Astrocyte (in vitro differentiated cells and primary cell): ENCODE measurements at places on chromosomes 1 and 21.

DNA sequence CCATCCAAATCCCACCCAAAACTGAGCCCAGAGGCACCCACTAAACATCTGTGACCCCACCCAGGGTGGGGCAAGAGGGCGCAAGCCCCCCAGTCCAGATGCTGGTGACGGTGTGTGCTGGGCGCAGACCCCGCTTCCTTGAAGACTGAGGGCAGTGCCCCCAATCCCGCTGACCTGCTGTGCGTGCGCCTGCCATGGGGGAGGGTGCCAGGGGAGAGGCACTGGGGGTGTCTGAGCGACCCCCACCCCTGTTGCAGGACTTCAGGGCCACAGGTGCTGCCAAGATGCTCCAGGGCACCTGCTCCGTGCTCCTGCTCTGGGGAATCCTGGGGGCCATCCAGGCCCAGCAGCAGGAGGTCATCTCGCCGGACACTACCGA is 13.3 kb downstream of the COL6A2 start:
- DNase-seq = no peak

- DNase-seq = peak; percentile 92
Measured at GRCh38 chr1:36136535-36136934, 11.5 kb upstream of the COL8A2 start.

DNA sequence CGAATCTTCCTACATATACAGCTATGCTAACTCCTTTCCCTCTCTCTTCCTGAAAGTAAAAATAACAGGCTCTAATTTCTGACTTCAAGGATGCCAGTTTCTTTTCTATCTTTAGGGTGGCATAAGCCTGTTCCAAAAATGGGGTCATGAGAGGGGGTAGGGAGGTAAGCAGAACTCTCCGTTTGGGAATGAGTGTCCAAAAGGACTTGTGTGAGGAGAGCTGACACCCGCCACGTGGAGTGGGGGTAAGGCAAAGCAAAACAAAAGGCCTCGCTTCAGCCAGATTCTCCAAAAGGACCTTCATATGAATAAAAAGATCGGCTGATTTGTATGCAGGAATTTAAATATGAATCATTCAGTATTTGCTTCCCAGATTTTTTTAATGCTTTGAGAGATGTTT is 28.6 kb downstream of the PLPPR4 start:
- DNase-seq = peak; percentile 43

DNA sequence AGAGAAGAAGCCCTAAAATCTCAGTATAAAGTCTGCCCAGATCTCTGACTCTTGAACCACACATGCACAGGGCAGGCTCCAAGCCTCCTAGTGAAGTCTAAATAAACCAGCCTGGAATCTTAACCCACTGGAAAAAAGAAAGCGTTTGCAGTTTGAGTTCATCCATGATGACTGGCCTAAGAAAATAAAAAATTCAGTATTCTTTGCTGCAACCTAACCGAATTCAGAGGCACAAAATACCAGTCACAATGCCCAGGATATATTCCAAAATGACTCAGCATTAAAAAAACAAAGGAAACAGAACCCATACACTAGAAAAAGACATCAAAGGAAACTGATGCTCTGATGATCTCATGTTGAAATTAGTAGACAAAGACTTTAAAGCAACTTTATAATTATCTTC is 269.2 kb downstream of the SDCCAG8 start:
- DNase-seq = peak; percentile 89

- no peak for DNase-seq
Measured at GRCh38 chr1:23978805-23979204, 1.3 kb downstream of the SRSF10 start.

DNA sequence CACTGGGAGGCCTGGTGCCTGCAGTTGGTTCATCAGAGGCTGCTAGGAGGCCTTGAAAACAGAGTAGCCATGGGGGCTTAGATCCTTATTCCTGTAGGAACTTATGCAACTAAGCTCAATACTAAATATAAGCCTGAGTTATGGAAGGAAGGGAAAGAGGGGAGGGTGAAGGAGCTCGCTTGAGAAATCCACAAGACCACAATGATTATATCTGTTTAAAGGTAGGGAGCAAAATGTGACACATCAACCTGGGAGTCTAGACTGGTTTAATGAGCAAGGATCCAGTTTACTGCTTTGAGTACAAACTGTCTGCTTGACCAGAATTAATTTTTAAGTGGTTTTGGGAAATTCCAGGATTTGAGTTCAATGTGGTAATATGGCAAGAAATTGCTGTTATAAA is 20.4 kb upstream of the ANGPTL7 start:
- DNase-seq = no peak

GRCh38 chr1:37250371-37250770 is 216.1 kb upstream of the GRIK3 start:
- DNase-seq = no peak

DNA sequence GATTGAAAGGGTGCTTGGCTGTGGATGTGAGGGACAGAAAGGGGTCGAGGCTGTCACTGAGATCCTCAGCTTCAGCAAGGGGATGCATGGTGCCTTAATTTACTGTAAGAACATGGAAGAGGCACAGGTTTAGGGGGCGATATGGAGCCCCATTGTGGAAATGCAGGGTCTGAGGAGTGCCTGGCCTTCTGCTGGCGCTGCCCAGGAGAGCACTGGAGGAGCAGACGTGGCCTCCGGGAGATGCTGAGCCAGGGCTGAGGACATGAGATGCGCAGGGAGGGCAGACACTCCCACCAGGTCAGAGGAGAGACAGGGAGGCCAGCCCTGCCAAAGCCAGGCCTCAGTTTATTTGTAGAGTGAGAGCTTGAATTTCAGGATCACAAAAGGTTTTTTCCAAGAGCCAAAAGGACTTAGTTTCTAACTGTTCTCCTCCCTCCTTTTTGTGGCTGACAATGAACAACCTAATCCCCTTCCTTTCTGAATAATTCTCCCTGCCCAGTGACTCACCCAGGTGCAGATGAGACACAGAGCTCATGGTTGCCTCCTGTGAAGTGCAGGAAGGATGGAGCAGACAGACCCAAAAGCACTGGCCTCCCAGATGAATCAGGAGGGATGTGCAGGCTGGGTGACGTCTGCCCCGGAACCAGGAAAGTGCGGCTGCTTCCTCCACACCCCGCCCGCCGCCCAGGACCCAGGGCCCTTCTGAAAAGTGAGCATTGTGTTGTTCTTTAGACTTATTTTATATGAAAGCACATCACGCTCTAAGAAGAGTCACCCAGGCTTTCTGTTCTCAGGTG is 73.0 kb upstream of the TMPRSS2 start:
- no peak for DNase-seq

GRCh38 chr1:231395998-231396390 is 26.1 kb downstream of the EGLN1 start:
- DNase-seq = no peak

GRCh38 chr1:206803221-206803730 is 31.0 kb upstream of the IL10 start:
- no peak for DNase-seq

DNA sequence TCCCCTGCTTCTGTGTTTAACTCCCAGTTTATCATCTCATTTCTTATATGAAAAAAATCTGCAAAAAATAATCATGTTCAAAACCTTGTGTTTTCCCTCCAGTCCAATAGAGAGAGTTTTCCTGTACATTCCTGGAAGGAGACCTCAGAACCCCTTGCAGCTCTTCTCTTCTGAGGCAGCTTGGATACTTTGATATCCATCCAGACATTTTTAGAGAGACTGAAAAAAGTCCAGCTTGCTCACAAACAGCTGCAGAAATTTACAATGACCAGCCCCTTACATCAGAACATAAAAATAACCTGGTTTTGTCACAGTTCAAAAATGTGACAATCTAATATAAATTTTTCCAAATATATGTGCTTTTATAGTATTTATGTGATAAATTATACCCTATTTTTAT is 73.3 kb upstream of the C1orf115 start:
- no peak for DNase-seq

DNA sequence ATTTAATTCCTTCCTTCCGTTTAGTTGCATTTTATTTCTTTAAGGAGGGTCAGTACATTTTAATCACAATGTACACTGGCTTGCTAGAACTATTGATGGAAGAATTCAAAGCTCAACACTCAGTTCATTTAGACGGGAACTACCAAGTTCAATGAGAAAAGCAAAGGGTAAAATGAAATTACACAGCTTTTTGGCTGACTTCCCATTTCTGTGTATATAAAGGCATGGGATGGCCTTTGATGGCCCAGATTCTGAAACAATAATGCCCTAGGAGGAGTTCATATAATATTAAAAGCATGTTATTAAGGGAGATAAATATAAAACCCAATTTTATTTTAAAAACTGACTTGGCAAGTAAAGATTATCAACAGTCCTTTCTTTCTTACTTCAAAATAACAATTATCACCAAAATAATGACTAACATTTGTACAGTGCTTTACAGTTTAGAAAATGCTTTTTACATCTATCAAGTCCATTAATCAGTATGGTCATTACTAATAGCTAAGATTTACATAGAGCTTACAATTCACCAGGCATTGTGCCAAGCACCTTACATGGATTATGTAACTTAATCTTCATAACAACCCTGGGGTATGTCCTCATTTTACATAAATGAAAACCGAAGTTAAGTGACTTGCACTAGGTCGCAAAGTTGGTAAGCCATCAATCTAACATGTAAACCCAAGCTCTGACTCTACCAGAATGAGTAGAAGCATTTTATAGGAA is 402.4 kb downstream of the OMA1 start:
- no peak for DNase-seq

DNA sequence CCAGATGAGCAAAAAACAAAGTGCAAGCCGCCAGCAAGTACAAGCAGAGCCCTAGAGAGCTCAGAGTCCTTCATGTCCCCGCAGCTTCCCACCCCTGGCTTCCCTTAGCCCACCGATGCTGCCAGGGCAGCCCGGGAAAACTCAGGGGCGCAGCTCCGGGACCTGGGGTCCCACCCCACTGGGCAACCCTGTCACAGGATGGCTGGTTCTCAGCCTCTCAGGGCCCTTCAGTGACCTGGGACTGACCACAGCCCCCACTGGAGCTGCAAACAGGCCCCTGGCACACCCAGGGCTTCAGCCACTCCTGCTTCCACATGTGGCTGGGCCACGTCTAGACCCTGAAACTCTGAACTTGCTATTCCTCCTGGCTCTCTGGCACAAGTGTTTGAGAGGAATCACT is 49.5 kb downstream of the CHD5 start:
- no peak for DNase-seq

GRCh38 chr1:162696286-162696862 is 64.1 kb downstream of the DDR2 start:
- peak; percentile 87 for DNase-seq

- no peak for DNase-seq
Measured at GRCh38 chr1:156357977-156358376, 11.0 kb upstream of the RHBG start.
